ENCODE measurements at places on chromosomes 1 and 21.

- no peak for ATAC-seq
Measured at GRCh38 chr1:183048087-183049085, 25.2 kb downstream of the LAMC1 start.

- no peak for ATAC-seq
Measured at GRCh38 chr1:41525891-41526587, 41.6 kb upstream of the EDN2 start.

DNA sequence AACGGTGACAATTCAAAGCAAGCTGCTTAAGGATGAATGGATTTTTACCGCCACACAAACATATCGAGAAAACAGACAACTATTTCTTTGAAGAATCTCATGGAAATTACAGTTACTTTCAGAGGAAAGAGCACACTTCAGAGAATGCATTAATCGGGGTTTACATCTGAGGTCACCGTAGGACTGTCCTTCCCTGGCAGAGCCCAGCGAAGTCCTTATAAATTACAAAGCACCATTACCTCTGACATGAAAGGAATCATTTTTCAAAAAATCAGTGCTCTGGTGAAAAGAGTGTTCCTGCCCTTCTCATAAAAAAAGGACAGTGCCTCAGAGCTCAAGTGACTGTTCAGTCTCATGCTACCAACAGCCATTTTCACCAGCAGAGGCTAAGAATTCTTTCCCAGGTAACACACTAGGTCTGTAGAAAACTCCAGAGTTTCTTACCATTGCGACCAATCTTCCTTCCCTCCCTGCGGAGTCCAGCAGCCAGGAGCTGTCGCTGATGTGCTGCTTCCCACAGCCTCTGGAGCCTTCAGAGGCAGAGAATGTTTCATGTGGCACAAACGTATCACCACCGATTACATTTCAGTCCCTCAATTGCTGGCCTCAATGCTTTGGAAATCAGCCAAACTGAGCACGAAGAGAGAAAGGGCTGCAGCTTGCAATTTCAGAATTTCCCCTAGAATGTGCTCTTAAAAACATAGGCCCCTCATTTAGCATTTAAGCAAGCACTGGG is 75.4 kb downstream of the PLD5 start:
- no peak for ATAC-seq

- peak; percentile 3 for ATAC-seq
Measured at GRCh38 chr1:109040989-109041620, 797 bp downstream of the WDR47 start.

DNA sequence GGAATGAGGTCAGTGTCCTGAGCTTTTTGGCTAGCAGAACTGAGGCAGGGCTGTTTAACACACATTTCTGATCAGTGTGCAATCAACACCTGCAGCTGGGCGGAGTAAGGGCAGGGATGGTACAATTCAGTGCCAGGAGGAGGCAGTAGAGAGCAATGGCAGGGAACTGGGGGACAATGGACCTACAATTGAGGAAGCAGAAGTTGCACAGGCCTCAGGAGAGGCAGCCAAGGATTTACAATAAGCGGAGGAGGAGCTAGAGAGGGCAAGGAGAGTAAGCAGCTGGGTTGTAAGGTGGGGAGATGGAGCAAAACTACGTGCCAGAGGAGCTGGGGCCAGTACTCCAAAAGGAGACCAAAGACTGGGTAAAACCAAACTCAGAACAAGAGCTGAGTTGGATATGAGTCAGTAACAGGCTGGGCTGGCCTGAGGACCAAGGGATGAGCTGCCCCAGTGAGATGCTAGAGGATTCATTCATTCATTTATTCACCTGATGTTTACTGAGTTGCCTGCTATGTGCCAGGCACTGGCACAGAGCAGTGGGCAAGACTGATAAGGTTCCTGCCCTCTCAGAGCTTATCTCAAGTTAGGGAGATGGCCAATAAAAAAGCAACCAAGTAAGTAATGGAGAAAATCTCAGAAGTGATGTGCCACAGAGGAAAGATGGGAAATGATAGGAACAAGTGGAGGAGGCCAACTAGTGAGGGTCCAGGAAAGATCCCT is 10.4 kb upstream of the GALE start:
- peak; percentile 51 for ATAC-seq

- no peak for ATAC-seq
Measured at GRCh38 chr1:183004141-183004540, 19.1 kb upstream of the LAMC1 start.

- ATAC-seq, result no peak
Measured at GRCh38 chr1:160220301-160220700, 15.1 kb downstream of the PEA15 start.

DNA sequence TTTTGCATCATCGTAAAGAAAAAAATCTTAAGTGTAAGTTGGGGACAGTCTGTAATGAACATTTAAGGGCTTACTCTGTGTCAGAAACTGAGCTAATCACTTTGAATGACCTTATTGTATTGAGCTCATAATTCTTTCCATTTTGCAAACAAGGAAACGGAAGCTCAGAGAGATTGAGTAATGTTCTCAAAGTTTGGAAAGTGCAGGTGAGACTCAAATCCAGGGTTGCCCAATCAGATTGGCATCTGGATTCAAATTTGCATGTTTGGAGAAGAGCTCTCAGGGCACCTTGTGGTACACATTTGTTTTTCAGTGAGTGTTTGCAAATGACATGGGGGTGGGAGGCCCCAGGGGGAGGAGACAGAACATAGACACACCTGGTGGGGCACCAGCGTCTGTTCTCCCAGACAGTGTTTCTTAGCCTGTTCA is 8.0 kb downstream of the ALPL start:
- ATAC-seq, result no peak

DNA sequence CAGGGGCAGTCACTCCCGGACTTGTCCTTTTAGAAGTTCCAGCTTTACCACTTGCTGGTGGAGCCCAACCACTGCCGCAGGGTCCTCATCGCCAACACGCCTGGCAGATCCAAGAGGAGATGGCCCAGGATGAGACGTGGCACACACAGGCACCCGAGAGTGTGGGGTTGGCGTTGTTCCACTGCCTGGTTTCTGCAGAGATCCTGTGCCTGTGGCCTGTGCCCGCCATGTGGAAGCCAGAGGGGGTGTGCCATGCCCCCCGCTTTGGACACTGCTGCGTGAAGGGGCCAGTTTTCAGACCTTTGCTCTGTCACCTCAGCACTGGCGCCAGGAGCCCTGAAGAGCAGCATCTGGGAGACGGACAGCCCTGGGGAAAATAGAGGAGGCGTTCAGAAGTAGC is 10.8 kb downstream of the CD46 start:
- ATAC-seq, result no peak

- ATAC-seq, result no peak
Measured at GRCh38 chr1:154743526-154744036, 126.5 kb downstream of the KCNN3 start.

DNA sequence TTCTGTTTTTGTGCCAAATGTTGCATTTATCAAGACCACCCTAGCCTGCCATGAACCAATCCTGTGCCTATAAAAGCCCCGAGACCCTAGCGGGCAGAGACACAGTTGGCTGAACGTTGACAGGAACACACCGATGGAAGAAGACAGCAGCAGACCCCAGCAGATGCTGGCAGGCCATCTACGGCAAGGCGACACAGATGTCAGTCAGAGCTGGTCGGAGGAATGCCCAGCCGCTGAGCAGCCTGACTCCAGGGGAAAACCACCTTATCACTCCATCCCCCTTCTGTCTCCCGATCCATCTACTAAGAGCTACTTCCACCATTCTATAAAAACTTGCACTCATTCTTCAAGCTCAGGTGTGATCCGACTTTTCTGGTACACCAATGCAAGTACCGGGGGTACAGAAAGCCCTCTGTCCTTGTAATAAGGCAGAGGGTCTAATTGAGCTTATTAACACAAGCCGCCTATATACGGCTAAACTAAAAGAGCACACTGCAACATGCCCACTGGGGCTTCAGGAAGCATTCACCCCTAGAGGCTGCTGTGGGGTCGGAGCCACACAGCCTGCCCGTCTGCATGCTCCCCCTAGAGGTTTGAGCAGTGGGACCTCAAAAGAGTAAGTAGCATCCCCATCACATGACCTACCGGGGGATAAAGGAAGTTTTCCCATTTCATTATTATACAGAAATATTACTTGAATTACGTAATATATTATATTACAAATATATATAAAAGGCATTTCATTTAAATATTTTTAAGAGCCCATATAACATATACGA is 1156.3 kb upstream of the B3GALT2 start:
- ATAC-seq, result no peak
